ENCODE measurements at places on chromosomes 12 and 14.

DNA sequence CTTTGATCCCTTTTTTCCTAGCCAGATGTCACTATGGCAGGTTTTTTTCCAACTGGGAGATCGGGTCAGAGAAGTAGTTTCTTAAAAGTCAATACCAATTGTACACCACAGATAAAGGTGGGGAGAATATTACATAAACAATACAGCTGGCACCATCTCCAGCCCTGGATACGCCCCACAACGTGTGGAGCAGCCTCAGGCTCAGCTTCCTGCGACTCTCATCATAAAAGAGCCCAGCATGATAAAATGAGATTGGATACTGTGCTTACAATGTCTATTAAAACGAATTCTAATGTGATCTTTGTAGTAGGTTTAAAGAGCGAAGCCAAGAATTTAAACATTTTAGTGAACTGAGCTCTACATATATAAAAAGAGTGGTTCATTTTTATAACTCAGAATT, 21.5 kb downstream of the EFCAB11 start:
- DNase-seq, result no peak

DNA sequence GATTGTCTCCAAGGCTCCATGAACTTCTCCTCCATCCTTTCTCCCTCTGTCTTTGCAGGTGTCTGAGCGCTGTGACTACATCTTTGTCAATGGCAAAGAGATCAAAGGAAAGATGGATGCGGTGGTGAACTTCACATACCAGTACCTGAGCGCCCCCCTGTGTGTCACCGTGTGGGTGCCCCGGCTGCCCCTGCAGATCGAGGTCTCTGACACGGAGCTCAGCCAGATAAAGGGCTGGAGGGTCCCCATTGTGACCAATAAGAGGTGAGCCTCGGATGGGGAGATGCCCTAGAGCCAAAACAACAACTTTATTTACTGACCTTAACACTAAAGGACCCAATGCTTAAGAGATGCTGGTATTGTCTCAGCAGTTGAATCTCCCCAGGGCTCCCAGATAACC, 130.0 kb downstream of the SLC15A4 start:
- no peak for DNase-seq

- DNase-seq, result peak; percentile 9
Observed at GRCh38 chr14:94423453-94424056, 29.0 kb downstream of the SERPINA11 start.

DNA sequence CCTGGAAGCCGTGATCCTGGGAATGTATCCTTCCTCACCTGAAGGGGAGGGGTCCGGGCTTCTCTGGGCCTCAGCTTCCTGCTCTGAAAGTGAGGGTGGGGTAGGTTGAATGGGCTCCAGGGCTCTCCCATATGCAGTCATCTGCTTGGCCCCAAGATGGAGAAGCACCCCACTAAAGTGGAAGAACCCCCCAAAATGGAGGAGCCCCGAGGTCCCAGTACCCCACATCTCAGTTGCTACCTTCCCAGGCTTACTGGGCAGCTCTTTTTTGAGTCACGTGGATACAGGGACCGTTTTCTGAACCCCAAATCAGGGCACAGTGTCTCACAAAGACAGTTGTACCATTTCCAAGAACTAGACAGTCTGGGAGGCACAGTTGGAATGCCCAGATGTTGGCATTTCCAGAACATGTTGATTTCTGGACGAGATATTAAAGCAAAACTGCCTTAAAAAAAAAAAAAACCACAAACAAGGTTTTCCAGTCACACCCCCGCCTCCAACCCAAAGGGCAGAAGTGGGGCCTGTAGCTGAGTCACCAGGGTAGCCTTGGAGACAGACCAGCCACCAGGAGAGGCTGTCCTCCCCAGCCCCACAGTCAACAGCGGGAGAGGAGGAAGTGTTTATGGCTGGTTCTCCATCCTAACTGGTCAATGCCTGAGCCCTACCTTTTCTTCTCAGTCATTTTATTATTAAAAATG, 12.1 kb downstream of the VASH1 start:
- DNase-seq, result no peak

DNA sequence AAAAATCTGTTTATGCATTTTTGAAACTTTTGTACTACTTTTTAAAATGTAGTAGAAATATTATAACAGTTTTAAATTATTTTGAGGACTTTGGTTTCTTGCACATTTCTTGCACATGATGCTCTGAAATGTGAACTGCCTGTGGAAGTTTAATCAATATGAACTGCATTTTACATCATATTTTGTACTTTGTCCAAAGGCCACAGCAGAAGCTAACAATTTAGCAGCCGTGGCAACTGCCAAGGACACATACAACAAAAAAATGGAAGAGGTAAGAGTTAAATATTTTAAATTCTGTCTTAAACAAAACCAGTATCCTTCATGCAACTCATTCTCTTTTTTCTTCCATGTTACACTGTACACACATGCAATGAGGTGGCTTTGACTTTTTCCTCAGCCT, 45.1 kb downstream of the SAV1 start:
- DNase-seq, result no peak

GRCh38 chr14:103008126-103008525, 49.2 kb downstream of the CDC42BPB start:
- no peak for DNase-seq

DNA sequence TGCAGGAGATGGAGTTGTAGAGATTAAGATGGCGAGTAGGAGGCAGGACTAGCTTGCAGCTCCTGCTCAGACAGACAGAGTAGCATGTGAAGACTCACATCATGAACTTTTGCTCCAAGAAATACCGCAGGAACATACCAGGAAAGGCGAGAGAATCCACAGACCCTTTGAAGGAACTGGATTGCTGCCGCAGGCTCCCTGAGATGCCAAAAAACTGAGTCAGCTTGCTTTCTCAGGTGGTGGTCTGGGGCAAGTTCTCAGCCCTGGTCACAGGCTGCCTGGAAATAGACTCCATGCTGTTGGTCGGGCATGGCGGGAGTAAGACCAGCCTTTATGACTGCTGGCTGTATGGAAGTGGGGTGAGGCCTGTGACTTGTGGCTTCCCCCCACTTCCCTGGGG, 163.6 kb upstream of the NAV3 start:
- no peak for DNase-seq

DNA sequence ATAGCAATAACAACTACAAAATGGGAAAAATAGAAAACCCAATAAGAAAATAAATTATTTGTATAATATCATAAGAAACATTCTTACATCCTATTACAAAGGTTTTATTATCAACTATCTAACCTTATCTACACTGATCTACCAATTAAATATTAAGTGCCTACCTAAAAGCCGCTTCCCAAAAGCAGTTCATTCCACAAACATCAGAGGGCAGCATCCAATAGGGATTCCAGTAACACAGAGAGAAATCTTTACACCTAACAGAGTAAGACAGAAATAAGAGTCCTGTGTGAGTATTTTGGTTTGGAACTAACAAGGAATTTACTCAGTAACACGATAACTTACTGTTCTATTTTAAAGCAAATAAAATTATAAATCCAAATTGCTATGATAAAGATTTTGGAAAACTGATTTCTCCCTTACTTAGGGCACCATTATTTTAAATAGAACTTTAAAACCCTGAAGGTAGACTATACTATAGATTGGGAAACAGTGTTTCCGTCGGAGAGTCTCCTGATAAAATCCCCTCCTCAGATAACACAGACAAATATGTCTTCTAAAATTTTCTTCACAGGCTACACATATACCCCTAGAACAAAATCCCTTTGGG, 15.0 kb downstream of the GXYLT1 start:
- DNase-seq, result no peak

GRCh38 chr14:64114166-64114565, 180.0 kb downstream of the ESR2 start:
- no peak for DNase-seq

GRCh38 chr12:81070846-81071245, 7.0 kb upstream of the ACSS3 start:
- no peak for DNase-seq

DNA sequence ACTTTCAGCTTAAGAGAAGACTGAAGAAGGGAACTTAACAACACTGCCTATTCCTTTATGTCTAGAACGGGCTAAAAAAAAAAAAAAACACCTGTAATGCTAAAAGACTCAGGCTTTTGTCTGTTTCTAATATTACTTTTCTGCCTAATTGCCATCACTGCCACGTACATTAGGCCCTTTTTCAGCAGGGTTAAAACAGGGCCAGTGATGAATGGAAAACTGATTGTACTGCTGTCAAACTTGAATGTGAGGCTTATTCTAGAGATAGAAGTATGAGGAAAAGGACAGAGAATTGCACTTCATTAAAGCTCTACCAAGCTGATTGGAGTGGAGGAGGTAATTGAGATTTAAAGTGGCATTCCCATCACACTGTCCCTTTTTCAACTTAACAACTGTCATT, 535.8 kb downstream of the PRKD1 start:
- DNase-seq, result no peak

- no peak for DNase-seq
Observed at GRCh38 chr12:77847680-77848431, 17.2 kb downstream of the NAV3 start.

GRCh38 chr12:81010641-81011040, 67.2 kb upstream of the ACSS3 start:
- no peak for DNase-seq

GRCh38 chr14:36383767-36384431, 63.5 kb upstream of the MBIP start:
- no peak for DNase-seq

DNA sequence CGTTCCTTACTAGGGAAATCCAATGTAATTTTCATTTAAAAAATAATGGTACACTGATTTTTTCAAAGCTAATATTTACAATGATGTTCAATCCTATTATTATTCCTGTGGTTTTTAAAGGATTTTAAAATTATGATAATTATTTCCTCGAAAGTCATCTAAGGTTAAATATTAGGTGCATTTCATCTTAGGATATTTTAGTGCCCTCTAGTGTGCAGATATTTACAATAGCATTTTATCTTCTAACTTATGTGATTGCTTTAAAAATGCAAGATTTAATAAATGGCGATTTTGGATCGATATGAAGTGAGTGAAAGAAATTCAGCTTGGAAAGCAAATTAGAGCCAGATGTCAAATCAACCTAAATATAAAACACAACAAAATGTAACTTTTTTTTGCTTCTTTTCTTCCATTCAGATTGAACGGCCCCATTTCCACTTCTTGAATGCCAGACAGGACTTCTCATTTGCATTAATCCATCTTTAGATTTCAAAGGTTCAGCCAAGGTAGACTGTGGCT, 293.5 kb downstream of the SLC6A15 start:
- DNase-seq, result no peak

DNA sequence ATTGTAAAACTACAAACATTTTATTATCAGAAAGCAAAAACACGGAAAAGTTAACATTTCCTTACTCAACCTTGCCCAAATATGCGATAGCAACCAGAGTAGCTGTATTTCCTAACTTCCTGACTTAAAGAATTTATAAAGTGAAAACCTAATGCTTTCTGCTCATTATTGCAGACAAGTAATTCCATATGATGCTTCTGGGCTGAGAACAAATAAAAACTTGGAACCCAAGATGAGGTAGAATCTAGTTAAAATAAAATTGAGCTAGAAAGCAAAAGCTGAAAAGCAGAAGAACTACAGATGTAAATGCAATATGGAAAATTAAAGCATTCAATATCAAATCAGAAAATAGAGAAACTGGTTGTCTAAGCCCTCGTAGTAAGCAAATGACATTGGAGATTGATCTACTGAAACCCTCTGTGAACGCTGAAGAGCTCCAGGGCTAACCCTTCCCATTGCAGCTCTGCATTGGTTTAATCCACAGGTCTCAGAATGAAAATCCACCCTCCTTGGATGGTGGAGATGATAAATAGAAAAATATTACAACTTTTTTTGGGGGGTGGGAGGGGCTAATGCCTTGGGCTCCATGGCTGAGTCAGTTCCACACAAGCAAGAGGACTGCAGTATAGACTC, 40.7 kb downstream of the CORO1C start:
- DNase-seq, result no peak

DNA sequence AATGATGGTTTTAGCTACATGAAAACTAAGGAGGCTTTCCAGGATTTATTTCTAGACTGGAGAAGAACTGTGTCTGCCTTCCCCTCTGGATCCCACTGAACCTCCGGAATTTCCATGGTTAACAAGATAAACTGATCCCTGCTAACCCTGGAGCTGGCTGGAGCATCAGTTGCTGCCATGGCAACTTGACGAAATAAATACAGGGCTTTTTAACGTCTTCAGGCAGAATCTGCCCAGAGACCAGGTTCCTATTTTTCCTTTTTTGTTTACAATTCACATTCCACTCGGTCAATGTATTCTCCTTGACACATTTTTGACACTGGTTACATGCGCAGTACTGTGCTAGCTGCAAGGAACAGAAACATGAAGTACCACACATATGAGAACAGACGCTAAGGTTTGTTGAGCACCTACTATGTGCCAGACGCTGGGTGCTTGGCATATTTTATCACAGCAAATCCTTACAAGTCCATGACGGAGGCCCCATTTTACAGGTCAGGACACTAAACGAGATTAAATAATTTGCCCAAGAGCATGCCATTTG, 1.7 kb downstream of the C14orf132 start:
- no peak for DNase-seq

DNA sequence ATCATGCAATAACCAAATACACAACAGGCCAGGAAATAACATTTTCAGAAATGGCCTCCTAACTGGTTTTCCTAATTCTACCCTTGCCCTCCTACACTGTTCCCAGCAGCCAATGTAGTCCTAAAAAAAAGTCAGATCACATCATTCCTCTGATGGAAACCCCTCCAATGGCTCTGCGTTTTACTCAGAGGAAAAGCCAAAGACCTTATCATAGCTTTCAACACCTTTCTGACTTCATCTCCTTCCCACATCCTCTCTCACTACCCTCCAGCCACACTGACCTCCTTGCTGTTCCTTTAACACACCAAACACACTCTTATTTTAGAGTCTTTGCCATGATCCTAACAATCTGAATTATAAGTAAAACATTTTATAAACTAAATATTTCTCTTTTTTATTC, 1.1 kb downstream of the MED6 start:
- DNase-seq, result no peak

GRCh38 chr12:45872446-45872845, 117.9 kb downstream of the SCAF11 start:
- DNase-seq, result no peak

GRCh38 chr12:95516757-95517156, 34.5 kb downstream of the USP44 start:
- DNase-seq, result no peak

- no peak for DNase-seq
Observed at GRCh38 chr14:85607651-85608081, 77.7 kb downstream of the FLRT2 start.

GRCh38 chr14:104223101-104224041, 85.0 kb downstream of the KIF26A start:
- no peak for DNase-seq

- DNase-seq, result no peak
Observed at GRCh38 chr12:80862531-80862930, 75.2 kb downstream of the LIN7A start.

Measured in activated CD4-positive, alpha-beta T cell treated with anti-CD3 and anti-CD28 coated beads, Interleukin-2, amount 50 U/mL, for 1 hour (primary cell).